Activated T-helper 1 cell treated with anti-CD3 and anti-CD28 coated beads, Interleukin-12 subunit alpha, Interleukin-12 subunit beta, Interleukin-2, Interleukin-4 antibody, amounts not matched to agents 30 ng/mL and 10 ng/mL and 1 ng/mL, durations not matched to agents 14 hours and 24 hours and 36 hours (primary cell): ENCODE measurements at places on chromosomes 2 and 18.
A peak's percentile ranks its signal among the peaks of the same experiment; 100 is the strongest.

DNA sequence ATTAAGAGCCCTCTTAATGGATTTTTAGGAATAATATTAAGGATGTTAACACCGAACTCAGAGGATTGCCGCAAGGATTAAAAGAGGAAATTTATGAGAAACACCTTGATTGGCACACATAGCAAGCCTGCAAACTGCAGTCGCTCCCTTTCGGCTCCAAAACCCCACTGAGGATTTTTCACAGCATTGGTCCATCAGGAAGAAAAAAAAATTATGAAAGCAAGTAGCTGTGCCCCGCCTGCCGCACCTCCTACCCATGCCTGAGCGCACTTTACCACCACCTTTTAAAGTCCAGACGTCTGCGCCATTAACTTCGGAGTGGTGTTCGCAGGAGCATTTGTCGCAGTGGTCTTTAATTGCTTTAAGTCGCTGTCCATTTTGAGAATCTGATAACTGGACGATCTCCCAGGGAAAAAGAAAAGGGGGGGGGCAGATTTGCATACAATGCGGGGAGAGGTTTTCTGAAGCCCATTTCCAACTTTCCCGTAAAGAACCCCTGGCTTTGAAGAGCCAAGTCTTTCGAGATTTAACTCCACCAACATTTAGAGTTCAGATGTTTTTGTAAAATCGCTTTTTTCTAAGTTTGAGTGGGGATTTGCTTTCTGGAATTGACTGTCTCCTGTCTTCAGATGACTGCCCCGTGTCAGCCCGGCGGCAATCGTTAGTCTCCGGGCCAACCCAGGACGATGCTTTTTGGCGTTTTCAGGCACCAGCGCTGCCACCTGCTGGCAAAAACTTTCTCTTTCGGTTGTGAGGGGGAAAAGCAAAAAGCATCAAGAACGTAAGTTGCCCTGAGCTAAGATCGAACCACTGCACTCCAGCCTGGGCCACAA, 913 bp upstream of the TRABD2A start:
- peak; percentile 81 for DNase-seq

DNA sequence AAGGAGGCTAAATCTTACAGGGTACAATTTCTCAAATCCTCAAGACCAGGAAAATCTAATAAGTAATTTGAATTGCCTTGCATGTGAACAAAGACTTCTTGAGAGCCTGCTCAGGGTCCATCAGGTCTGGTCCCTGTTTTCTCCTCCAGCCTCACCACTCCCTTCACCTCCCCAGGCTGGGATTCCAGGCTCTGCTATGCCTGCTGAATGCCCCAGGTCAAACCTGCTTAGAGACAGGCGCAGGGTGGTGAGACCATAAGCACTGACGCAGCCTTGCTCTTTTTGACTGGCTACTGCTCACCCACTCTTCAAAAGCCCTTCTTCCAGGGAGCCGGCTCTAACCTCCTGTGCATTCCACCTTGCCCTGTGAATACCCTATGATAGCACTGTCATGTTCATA, 356.4 kb upstream of the ACVR2A start:
- DNase-seq, result no peak

GRCh38 chr18:44636241-44636640, 44.4 kb upstream of the SETBP1 start:
- no peak for DNase-seq

DNA sequence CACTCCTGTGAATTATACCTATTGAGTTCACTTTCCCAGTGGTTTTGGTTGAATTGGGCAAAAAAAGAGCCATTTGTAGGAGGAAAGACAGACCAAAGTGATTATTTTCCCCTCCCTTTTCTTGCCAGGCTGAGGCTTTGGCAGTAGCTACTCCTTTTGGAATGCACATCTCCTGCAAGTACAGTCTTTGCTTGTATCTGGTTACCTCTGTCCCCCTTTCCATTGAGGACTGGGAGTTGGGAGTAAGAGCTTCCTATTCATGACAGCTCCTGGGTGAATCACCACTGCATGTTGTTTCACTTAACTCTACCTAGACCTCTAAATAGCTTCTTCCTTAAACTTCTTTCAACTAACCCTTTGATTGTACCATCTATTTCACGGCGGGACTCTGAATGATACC, 695.3 kb upstream of the ZNF804A start:
- no peak for DNase-seq

- DNase-seq, result no peak
Observed at GRCh38 chr2:98876741-98877140, 59.3 kb downstream of the CRACDL start.

- DNase-seq, result no peak
Observed at GRCh38 chr2:10765461-10765860, 44.0 kb downstream of the ATP6V1C2 start.

GRCh38 chr2:111100765-111101162, 19.9 kb upstream of the BCL2L11 start:
- DNase-seq, result no peak

- DNase-seq, result no peak
Observed at GRCh38 chr2:62054029-62054791, 141.7 kb upstream of the B3GNT2 start.

DNA sequence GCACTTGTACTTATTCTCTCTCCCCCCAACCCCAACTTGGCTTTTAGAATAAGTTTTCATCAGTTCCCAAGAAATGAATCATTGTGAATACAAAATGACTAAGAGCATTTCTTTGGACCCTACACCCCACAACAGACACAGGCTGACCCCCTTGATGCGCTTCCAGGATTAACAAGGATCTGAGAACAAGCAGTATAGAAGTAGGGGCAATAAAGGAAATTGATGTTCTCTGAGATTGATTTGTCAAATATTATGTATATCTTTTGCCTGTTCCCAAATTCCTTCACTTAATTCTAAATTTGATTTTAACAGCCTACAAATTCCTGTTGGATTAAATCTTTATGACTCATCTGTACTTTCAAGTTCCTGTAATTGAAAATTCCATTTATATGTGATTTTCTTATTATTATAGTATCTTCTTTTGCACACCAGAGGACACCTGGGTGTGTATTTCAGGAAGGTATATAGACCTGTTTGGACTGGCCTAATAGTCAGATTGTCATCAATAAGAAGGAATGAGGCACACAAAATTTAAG, 10.2 kb upstream of the PTPN4 start:
- DNase-seq, result no peak

GRCh38 chr2:111143107-111143842, 22.6 kb downstream of the BCL2L11 start:
- DNase-seq, result no peak

- peak; percentile 2 for DNase-seq
Observed at GRCh38 chr2:206693399-206694137, 24.6 kb downstream of the DYTN start.

DNA sequence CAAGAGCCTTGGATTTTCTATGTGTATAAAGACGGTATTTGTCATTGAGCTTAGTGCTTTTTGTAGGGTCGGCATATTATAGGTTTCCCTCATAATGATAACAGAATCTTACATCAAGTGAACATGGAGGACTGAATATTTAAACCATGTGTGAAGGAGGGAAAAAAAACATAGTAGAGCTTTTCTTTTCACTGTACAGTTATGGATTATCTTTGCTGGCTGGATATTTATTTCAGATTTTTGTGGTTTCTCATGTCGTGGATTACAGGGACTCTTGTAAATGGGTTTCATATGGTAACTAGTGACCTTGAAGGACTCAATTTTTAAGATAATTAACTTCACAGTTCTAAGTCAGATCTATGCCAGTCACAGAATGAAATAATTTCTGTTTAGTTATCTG, 330.2 kb upstream of the NRP2 start:
- no peak for DNase-seq

GRCh38 chr2:60365556-60365955, 187.9 kb downstream of the BCL11A start:
- no peak for DNase-seq

DNA sequence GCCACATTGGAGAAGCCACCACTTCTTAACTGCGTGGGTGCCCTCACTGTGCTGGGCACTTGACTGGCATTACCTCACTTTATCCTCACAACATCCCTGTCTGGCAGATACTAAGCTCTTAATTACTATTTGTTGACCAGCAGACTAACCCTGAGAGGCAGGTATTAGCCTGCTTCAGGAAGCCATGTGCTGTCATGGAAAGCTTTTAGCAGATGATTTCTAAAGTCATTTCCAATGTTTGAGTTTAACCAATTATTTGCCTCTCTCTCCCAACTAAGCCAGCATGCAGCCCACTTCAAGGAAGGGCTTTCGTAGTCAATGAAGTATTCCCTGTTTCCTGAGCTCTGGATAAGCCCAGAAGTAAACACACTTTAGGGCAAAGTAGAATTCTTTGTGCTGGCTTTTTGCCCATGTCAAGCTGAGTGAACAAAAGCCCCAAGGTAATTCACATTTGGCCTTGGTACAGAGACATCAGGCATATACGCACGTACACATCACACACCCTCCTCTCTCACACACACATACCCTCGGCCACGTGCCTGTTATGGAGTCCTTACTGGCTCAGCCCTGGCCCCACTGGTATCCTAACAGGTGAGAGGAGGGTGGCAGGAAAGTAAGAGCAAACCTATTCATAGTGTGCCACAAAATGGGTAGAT, 108.6 kb downstream of the C1D start:
- no peak for DNase-seq

DNA sequence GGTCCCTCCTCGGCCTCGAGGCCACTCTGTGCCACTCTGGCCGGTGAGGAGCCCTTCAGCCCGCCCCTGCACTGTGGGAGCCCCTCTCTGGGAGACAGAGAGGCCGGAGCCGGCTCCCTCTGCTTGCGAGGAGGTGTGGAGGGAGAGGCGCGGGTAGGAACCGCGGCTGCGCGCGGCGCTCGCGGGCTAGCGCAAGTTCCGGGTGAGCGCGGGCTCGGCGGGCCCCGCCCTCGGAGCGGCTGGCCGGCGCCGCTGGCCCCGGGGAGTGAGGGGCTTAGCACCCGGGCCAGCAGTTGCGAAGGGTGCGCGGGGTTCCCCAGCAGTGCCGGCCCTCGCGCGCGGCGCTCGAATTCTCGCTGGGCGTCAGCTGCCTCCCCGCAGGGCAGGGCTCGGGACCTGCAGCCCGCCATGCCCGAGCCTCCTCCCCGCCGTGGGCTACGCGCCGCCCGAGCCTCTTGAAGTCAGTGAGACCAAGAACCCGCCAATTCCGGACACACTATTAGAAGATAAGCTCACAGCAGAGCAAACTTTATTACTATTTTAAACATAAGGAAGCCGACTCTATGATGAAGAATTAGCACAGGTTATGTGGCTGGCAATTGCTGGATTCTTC, 825.8 kb upstream of the FANCL start:
- no peak for DNase-seq

GRCh38 chr2:25402477-25402876, 60.8 kb upstream of the DNMT3A start:
- no peak for DNase-seq

DNA sequence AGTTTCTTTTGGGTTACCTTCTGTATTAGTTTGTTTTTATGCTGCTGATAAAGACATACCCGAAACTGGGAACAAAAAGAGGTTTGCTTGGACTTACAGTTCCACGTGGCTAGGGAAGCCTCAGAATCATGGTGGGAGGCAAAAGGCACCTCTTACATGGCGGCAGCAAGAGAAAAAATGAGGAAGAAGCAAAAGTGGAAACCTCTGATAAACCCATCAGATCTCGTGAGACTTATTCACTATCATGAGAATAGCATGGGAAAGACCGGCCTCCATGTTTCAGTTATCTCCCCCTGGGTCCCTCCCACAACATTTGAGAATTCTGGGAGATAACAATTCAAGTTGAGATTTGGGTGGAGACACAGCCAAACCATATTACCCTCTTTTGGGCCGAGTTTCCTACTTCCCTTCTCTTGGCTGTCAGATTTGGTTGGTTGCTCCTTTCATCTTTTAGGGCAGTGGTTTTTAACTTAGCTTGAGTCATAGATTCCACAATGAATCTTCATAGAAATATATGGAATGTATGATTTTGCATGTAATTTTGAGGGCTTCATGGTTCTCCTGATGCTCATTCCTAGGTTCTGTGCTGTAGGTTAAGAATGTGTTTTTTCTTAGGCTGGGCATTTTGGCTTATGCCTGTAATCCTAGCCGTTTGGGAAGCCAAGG, 44.2 kb downstream of the CEP192 start:
- DNase-seq, result no peak

- DNase-seq, result no peak
Observed at GRCh38 chr2:46847726-46848412, 67.7 kb downstream of the MCFD2 start.

DNA sequence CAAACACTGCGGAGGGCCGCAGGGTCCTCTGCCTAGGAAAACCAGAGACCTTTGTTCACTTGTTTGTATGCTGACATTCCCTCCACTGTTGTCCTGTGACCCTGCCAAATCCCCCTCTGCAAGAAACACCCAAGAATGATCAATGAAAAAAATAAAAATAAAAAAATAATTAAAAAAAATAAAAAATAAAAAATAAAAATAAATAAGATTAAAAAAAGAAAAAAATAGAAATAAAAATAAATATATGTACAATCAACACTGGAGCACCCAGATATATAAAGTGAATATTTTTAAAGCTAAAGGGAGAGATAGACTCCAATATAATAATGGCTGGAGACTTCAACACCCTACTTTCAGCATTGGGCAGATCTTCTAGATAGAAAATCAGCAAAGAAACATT, 23.8 kb upstream of the EML6 start:
- DNase-seq, result no peak

DNA sequence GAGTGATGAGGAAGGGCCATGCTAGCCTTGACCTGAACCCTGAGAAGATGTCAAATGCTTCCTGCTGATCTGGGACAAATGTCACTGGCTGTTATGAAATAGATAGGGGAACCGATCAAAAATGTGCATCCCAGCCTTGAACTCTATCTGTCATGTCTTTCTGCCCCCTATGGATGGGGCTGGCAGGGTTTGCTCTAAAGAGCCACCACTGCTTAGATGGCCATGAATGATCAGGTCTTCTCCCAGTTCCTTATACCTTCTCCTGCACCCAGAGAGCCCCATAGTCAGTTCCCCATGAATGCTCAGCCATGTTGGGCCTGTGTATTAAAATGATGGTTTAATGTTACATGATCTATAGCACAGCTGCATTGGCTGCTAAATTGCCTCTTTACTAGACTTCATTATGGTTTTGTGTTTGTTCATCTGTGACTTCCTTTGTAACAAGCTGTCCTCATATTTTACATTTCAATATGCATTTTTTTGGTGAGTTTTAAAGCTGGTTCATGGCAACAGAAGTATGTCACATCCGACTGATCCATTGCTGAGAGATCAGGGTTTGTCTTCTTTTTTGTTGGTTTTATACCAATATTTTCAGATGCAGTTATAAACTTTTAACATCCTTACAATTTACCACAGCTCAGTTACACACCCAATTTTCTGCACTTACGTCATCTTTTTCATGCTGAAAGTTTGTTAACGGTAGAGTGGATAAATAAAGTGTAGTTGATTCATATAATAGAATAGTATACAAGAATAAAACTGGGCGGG, 56.3 kb upstream of the SMAD2 start:
- DNase-seq, result no peak

GRCh38 chr2:70964133-70964532, 14.3 kb upstream of the ANKRD53 start:
- no peak for DNase-seq

- no peak for DNase-seq
Observed at GRCh38 chr2:5940596-5941535, 248.7 kb downstream of the SOX11 start.
